ENCODE measurements at places on chromosomes 13 and 19. TPM values are rescaled to one million over a fixed set of nuclear protein-coding genes. Genes with fewer than 3 reads are reported as not detected.

DNA sequence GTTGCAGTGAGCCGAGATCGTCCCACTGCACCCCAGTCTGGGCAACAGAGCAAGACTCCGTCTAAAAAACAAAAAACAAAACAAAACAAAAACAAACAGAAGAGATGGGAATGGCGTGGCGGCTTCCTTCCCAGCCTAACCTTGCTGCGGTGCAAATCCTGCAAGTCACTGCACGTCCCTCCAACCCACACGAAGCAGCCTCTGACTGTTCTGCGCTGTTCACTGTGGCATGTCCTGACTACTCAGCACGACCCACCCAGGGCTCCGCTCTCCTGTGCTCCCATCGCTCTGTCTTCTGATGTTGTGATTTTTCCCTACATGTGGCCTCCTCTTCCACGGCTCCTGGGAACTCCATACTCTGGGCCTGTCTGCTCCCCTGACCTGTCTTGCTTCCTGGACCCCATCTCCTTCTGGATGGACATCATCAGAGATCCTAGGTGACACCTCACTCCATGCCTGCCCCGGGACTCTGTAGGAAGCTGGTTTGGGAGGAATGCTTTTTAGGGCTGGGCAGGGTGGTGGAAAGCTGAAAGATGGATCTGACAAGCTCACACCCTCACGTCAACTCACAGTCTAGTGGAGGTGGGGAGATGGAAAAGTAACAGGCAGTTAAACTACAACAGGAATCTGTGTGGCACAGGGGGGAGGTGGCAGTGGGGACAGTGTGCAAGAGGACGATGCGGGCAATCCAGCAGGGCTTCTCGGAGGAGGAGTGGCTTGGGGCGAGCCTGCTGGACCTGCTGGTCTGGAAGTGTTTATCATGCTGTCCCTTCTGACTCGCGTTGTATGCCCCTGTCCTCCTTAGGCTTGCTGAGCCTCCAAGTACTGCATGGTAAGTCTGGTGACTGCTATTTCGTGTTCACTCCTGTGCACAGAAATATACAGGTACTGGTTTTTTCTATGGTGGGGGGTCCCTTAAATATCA is 18.8 kb downstream of the ZSCAN5A start:
- no peak for DNase-seq

GRCh38 chr13:59607780-59608233 is 555.9 kb downstream of the DIAPH3 start:
- no peak for DNase-seq

DNA sequence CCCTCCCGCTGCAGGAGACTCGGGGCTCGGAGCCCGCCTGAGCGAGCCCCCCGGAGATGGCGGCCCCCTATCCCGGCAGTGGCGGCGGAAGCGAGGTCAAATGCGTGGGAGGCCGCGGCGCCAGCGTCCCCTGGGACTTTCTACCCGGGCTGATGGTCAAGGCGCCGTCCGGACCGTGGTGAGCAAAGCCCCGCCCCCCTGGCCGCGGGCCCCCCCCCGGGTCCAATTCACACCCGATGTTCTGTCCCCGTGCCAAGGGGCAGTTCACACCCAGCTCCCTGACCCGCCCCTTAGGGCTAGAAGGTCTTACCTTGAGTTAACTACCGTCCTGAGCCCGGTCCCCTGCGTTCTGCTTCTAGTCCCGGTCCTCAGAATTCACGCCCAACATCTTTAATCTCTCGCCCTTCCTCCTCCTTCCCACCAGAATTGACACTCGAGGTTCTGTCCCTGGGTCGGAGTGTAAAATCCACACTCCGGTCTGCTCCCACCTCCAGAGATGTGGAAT is 1.4 kb downstream of the NPAS1 start:
- no peak for DNase-seq

DNA sequence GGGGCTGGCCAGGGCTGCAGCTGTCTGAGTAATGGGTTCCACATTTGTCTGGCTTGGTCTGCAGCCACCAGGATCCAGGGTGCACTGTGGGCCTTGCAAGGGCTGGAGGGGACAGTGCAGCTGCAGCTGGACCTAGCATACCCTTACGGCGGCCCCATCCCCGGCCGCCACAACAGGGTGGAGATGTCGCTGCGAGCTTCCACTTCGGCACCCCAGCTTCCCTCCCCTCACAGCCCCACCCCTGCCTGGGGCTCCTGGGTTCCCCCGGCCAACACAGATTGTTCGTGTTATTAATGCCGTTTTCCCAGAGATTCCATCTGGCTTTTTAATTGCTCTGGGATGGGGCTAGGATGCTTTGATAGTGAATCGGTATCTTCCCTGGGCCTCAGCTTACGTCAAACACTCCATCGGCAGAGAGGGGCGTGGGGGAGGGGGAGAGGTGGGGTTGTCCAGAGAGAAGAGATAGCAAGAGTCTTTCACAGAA is 5.8 kb downstream of the CEBPA start:
- DNase-seq, result no peak

DNA sequence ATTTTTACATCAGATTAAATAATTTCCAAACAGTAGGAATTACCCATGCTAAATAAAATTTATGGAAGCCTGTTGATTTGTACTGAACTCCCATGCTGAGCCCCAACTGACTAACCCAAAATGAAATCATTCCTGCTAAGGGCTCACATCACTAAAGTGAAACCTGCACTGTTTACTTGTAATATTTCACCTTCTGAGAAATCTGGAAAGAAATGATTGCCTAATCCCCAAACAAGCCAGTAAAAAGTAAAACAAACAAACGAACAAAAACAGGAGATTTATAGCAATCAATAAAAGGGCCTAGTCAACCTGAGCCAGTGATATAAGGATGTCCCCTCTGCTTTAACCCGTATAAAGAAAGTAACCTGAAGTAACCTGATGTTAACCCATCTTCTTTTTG is 1599.8 kb downstream of the OLFM4 start:
- DNase-seq, result no peak

Gene CDX2
- total RNA-seq, result not detected

Gene CEBPG
- total RNA-seq, result 61.1 TPM
